ENCODE measurements at places on chromosomes 2 and 18. TPM values are rescaled to one million over a fixed set of nuclear protein-coding genes. Genes with fewer than 3 reads are reported as not detected.

- no peak for ATAC-seq
Observed at GRCh38 chr2:195820867-195821565, 164.0 kb downstream of the SLC39A10 start.

GRCh38 chr18:32770666-32771168, 2.1 kb downstream of the KLHL14 start:
- peak; percentile 16 for ATAC-seq

The CD28 gene
- 0.28 TPM for total RNA-seq

DNA sequence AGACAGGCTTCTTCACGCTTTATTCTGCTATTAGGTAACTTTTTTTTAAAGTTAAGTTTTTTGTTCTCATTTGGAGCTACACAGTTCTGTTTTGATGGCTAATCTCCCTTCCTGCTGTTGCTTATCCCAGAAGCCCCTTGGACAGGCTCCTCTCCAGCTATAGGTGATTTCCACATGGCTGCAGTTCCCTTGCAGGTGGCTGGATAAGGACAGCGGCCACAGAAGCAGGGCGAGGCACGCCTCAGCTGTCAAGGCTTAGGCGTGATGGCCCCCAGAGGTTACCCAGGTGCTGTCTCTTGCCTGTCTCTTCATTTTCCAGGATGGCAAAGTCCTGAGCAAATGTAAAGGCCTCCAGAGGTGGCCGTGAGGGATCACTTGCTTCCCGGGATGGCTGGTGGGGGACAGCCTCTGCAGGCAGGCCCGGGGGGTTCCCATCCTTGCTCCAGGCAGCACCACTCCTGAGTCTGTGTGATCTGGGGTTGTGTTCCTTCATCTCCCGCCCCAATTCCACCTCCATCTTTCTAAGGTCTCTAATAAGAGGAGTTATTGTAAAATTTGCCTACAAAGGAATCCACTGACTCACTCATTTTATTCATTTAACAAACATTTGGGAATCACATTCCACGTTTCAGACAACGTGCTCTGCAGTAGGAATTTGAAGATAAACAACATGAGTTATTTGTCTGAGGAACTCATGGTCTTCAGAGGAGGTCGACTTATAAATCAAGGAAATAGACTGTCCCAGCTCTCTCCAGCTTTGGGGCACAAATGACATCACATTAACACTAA, 53.4 kb downstream of the NAPG start:
- no peak for ATAC-seq

The EMILIN2 gene
- 1.4 TPM for total RNA-seq

The RASGRP3 gene
- total RNA-seq, result 4.3 TPM

DNA sequence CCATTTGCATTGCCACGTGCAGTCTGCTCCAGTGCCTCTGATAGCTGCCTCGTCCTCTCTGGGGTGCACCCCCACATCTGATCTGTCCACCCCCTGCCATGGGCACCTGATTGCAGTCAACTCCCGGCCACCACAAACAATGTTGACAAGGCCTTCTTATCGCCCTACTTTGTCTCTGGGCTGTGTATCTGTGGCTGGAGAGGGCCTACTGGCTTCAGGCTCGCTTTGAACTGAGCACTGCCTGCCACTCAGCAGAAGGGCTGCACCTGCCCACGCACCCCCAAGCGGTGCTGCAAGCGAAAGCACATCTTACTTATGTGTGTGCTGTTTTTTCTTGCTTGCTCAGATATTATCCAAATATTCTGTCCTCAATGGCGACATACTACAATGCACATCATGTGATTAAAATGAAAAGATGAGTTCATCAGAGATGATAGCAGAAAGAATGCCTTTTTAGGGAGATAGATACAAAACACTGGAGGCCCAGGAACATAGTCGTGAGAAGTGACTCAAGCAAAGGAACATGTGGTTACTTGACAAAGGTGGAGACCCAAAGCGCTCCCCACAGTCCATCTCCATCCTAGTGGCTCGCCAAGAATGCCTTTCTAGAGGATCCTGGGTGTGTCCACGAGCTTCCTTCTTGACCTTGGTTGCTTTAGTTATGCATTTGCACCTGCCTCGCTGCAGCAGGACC, 28.8 kb downstream of the FBLN7 start:
- no peak for ATAC-seq

The CHN1 gene
- total RNA-seq, result 1.8 TPM

DNA sequence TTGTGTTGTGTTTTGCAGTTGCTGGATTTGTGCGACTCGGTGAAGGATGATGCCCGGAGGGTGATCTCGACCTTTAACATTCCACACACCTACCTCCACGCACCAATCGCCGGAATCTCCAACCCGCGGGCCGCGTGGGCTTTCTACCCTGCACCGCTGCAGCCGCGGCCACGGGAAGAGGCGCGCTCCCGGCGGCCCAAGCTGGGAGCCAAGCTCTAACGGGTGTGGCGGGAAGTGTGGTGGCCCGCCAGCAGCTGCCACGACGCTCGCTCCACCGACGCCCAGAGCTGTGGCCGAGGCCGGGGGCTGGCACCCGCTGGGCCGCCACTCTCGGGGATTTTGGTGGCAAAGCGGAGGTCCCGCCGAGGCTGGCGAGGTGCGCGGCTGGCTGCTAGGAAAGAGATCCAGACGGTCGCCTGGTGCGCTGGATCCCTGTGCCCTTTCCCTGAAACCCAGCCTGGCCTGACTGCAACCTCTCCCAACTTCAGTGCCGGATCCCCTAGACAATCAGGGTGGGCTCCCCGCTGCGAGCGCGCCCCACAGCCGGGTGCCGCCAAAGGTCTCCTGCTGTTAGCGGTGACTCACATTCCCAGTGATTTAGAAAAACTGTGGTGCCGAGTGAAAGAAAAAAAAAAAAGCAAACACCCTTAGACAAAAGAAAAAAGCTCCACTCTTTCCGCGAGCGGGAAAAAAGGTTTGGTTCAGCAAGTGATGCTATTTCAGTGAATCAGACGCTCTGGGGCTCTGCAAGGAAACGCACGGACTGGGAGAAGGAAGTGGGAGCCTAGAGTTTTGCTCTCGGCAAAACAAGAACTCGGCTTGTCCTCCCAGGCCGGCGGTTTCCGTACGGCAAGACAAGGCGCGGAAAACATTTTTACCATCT, 2.9 kb upstream of the BCL2L11 start:
- ATAC-seq, result no peak

- no peak for ATAC-seq
Observed at GRCh38 chr18:12099160-12099559, 5.5 kb downstream of the ANKRD62 start.

Measured in esophagus mucosa (tissue), 1 donor.